ENCODE measurements at places on chromosomes 16 and 17.
A peak's percentile ranks its signal among the peaks of the same experiment; 100 is the strongest.

- no peak for DNase-seq
Observed at GRCh38 chr17:62179525-62180161, 114.6 kb upstream of the MED13 start.

- no peak for DNase-seq
Observed at GRCh38 chr16:28859326-28859725, 4.3 kb upstream of the SH2B1 start.

DNA sequence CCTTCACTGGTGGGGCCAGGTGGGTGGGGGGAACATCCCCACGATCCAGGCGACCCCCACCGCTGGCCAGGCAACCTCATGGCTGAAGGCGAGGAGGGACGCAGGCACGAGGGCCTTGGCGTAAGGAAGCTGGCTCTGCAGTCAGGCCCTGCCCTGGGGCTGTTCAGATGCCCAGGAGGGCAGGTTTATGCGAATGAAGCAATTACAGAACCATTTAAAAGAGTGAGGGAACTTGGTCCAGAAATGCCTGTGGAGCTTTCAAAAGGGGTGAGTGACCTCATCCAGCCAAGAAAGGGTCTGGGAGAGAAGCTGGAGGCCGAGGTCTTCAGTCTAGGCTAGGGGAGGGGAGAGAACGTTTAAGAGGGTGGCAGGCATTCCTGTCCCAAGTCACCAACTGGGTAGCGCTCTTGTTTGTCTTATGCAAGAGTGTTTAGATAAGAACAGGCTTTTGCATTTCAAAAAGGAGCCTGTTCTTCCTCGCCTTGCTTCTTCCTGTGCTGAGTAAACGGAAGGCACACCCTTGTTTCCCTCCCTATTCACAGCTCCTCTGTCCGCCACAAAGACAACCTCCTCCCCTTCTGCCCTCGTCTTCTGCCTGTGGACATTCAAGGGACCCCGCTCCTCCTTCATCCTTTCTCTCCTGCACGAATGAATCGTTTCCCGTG lies 183.5 kb upstream of the SDK2 start:
- DNase-seq, result no peak

DNA sequence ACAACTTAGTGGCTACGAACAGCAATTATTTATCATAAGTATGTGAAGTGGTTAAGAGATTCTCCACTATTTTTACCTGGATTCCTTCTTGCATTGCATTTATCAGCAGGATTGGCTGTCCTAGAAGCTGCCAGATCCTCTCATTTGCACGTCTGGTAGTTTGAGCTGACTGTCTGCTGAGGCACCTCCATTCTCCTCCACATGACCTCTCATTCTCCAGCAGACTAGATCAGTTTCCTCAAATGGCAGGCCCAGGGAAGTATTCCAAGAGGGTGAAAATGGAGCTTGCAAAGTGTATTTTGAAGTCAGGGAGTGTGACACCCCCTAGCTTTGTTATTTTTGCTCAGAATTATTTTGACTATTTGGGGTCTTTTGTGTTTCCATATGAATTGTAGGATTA lies 870.1 kb downstream of the CDH11 start:
- no peak for DNase-seq

DNA sequence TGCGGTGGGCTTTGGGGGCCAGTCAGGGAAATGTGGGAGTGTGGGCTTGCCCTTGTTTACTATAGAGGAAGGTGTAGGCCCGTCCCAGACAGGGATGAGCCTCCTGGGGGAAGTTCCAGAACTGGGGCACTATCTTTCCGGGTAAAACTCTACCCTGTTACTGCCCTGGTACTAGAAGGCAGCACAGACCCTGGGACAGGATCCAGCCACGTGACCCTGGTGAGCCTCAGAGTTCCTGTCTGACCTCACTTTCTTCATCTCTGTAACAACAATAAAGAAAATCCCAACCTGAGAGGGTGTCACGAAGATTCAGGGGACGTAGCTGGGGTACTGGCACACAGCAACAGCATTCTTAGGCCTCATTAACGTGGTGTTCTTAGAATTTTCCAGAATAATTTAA lies 239.6 kb upstream of the FOXF1 start:
- DNase-seq, result no peak

DNA sequence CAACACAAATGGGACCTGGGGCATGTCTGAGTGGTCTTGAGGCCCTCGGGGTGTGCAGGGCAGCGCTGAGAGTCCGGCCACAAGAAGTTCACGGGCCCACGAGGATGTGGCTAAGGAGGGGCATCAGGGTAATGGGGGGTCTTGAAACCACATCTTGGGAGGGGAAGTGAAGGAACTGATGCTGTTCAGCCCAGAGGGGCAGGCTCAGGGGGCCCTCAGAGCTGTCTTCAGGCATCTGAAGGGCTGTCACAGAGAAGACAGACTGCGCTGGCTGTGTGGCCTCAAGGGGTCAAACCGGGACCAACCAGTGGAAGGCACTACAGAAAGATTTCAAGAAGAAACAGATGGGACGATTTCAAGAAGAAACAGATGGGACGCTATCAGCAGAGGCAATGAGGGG lies 45.1 kb downstream of the ZNF423 start:
- no peak for DNase-seq

GRCh38 chr16:61836804-61837393 lies 199.3 kb downstream of the CDH8 start:
- no peak for DNase-seq

DNA sequence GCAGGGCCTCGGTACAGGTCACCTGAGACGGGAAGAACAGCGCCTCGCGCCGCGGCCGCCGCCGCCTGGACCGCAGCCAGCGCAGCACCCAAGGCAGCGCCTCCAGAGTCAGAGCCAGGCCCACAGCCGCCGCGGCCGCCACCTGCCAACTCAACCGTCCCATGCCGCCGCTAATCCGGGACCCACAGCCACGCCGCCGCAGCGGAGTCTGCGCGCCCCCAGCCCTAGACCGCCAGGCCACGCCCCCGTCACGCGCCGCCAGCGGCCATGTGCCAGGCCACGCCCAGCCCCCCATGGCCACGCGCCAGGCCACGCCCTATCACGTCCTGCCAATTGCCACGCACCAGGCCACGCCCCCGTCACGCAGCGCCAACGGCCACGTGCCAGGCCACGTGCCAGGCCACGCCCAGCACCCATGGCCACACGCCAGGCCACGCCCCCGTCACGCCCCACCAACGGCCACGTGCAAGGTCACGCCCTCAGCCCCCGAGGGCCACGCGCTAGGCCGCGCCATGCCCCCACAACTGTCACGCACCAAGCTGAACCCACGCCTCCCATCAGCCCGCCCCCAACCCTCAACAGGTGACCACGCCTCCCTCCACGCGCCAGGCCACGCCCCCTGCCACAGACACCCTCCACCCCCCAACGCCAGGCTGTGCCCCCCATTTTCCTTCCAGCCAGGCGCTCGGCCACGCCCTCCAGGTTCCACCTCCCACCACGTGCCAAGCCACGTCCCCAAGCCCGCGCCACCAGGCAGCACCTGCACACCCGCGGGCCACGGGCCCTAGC lies at the start of gene PLD6:
TSS of gene PLD6 (minus strand) at position 210 of the 789 bp plus-strand sequence. CDS start at position 163, 47 bp downstream.
- peak; percentile 71 for DNase-seq

DNA sequence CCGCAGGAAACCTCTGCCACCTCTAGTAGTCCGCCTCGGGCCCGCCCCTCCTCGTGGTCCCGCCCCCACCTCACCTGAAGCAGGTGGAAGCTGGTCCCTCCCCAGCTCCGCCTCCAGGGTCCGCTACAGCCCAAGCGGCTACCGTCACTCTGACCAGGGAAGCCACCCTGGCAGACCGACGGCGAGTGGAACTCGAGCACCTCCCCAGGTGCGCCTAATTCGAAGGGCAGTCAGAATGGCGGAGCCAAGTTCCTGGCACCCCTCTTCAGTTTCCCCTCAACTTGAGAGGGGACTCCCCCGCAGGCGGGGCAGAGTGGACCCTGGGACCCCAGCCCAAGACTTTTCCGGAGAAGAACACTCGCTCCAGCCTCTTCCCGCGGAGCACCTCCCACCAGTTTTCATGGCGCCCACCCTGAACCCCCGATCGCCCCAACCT lies 507 bp downstream of the FHOD1 start:
- DNase-seq, result no peak

GRCh38 chr16:88062341-88063210 lies 111.3 kb downstream of the BANP start:
- no peak for DNase-seq

GRCh38 chr16:17511340-17511739 lies 40.6 kb upstream of the XYLT1 start:
- DNase-seq, result no peak

DNA sequence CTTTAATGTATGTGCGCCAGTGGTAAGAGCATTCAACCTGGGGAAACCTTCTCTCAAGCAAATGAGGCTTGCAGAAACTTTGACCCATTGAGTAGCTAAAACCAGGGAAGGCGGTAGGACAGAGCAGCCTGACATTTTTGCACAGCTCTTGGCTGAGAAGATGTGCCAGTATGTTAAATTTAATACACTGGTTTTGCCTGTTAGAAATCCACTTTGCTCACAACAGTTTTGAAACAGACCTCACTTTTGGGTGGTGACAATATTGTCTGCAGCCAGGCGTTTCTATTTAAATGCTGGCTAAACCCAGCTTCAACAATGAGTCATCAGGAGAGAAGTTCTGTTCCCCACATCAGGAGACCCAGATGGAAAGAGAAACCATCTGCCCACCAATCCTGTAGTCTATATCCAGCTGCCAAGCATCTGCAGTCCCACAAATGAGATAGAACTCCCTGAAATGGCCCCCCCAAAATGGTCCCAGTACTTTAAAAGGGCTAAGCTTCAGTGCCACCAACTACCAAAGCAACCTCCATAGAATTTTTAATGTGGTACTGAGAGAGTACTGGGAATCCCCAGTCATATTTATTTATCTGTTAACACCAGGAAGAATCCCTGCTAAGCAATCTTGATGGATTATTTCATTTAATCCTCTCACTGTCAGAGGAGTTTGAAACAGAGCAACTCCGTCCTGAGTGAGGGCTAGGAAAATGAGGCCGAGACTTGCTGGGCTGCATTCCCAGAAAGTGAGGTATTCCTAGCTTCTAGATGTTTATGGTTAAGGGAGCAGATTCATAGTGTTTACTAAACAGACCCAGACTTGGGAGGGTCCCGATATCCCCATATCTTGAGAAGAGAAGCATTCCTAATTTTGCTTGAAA lies 29.0 kb upstream of the CLEC3A start:
- DNase-seq, result no peak

- no peak for DNase-seq
Observed at GRCh38 chr17:27456681-27457359, 572 bp downstream of the KSR1 start.

GRCh38 chr17:409308-409847 lies 56.8 kb upstream of the RPH3AL start:
- DNase-seq, result no peak

DNA sequence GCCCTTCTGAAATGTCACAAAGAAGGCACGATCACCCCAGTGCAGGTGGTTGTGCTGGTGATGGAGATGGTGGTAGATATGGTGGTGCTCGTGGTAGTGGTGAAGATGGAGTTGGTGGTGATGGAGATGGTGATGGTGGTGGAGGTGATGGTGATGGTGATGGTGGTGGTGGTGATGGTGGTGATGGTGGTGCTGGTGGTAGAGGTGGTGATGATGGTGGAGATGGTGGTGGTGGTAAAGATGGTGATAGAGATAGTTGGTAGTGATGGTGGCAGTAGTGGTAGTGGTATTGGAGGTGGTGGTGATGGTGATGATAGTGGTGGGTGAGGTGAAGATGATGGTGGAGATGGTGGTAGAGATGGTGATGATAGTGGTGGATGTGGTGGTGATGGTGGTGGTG lies 88.1 kb upstream of the SALL1 start:
- no peak for DNase-seq

- DNase-seq, result no peak
Observed at GRCh38 chr17:37750768-37751475, 6.1 kb upstream of the HNF1B start.

DNA sequence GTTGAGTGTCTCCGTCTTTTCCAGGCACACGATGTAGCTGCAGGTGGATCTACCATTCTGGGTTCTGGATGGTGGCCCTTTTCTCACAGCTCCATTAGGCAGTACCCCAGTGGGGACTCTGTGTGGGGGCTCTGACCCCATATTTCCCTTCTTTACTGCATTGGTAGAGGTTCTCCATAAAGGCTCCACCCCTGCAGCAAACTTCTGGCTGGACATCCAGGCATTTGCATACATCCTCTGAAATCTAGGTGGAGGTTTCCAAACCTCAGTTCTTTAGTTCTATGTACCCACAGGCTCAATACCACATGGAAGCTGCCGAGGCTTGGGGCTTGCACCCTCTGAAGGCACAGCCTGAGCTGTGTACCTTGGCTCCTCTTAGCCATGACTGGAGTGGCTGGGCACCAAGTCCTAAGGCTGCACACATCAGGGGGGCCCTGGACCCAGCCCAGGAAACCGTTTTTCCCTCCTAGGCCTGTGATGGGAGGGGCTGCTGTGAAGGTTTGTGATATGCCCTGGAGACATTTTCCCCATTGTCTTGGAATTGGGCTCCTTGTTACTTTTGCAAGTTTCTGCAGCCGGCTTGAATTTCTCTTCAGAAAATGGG lies 14.0 kb downstream of the ABCC1 start:
- no peak for DNase-seq

GRCh38 chr17:11252146-11252545 lies 11.1 kb downstream of the SHISA6 start:
- DNase-seq, result no peak

DNA sequence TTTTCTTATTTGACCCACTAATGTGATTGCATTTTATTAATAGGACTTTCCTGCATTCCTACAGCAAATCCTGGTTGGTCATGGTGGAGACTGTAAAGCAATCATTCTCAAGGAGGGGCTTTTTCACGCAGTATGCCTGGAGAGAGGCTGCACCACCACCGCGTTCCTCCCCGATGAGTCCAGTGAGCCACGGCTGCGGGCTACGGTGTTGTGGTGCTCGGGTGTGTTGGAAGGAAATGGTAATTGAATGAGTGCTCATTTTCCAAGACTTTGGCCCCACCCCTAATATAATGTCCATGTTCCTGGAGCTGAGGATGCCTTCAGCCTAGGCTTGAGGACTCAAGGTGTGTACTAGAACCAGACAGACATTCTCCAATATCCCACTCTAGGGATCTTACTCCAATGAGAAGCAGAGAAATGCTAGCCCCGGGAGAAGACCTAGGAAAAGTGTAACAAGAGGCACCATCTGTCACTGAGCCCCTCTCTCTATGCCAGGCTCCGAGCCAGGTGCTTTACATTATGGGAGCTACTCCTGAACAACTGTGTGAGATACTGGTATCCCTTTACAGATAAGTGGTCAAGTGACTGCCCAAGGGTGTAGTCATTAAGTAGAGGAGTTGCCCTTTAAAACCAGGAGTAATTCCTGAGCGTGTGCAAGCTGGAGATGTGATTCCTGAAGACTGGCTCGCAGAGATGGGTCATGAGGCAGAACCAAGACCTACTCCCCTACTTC lies 39.4 kb downstream of the HEATR6 start:
- DNase-seq, result no peak

All from stimulated activated CD8-positive, alpha-beta memory T cell treated with anti-CD3 and anti-CD28 coated beads, Interleukin-7, amount 100 ng/mL, for 1 hour (primary cell).